Stimulated activated CD8-positive, alpha-beta memory T cell treated with anti-CD3 and anti-CD28 coated beads, Interleukin-4, amount 100 ng/mL, for 4 hours (primary cell): ENCODE measurements at places on chromosomes 2 and 18.

DNA sequence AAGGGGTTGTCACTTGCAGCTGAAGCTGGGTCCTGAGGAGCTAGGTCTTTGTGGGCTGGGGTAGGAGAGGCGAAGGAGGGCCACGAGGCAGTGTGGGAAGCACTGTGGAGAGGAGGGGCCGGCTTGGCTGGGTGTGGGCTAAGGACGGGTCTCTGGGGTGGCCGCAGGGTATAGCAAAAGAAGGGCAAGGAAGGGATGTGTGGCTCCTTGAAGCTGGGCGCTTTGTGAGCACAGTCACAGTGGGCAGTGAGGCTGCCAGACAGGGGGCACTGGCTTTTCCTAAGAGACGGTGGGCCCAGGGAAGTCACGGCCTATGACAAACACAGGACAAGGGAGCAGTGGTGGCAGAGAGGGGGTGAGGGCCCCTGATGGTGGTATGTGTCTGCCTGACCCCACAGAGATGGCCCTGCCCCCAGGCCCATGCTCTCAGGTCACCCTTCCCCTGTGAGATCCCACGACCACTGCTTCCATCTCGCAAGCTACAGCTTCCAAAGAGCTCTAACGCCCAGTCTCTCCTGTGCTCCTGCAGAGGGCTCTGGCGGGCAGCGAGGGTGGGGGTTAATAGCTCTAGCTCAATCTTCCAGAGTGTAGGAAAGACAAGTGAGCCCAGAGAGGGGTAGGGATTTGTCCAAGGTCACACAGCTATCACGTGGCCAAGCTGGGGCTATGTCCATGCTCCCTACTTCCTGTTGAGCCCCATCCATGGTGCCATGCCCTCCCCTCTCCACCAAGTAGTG lies 32.4 kb downstream of the KCNK3 start:
- DNase-seq = no peak

GRCh38 chr2:43005245-43005974 lies 213.0 kb upstream of the HAAO start:
- DNase-seq = no peak

- DNase-seq = no peak
Measured at GRCh38 chr2:219309278-219309677, at the start of gene PTPRN. Gene PTPRN (minus strand): TSS chr2:219309401. CDS start chr2:219309332, 69 bp downstream.

- no peak for DNase-seq
Measured at GRCh38 chr2:20371323-20372025, 20.8 kb upstream of the PUM2 start.

DNA sequence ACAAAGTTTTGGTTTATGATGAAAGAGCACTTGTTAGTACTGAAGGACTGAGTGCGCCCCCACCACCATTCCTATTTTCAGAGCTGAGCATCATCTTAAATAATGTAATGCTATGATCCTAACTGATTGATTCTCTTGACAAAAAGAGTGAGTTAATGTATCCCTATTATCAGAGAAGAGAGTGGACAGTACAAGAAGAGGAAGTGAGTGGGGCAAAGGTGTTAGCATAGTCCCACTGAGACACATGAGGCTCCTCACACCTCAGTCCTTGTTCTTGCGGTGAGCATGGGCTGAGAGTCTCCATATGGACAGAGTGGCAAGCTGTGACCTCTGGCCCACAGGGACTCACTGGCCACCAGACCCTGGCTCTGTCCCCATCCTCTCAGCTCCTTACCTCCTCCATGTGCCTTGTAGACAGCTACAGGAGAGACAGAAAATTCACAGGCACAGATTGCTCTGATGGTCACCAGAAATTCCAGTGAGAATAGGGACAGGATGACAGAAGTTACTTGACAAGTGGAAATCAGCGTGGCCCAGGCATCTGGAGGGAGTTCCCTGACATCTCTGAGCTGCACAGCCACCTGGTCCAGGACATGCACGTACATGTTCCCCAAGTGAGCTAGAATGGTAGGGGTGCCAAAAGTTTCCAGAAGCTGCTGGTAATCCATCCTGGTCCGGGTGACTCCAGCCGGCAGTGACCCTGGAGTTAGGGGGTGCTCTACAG lies 32.6 kb downstream of the NAPG start:
- no peak for DNase-seq

- DNase-seq = no peak
Measured at GRCh38 chr18:13300029-13300428, 81.5 kb downstream of the LDLRAD4 start.

DNA sequence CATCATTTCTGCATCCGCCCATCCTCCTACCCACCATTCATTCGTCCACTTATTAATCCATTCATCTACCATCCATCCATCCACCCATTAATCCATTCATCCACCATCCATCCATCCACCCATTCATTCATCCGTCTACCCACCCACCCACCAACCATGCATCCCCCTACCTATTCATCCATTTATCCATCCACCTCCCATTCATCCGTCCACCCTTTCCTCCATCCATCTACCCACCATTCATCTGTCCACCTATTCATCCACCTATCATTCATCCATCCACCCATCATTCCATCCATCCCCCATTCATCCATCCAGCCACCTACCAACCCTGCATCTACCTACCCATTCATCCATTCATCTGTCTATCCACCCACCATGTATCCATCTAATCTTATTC lies 83.5 kb upstream of the MCFD2 start:
- DNase-seq = no peak
